AG04449 (cell line): ENCODE measurements at places on chromosomes 13 and 19.

DNA sequence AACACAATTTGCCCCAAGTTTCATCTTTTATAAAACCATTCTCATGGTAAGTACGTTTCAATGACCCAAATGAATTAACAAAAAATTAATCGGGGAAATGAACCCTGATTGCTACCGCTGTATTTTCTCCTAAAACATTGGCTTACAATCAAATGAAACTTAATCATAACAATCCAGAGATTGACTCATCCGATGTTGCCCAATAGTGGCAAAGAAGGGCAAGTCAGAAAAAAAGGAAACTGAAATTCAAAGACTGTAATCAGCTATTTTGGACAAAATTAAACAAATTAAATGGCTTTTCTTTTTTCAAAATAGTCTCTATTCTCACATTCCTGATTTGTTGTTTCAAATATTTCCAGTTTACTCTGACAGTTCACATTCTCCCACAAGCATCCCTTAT is 3.9 kb upstream of the ACOD1 start:
- no peak for DNase-seq

- no peak for DNase-seq
Measured at GRCh38 chr13:112220925-112221324, 154.0 kb downstream of the SOX1 start.

DNA sequence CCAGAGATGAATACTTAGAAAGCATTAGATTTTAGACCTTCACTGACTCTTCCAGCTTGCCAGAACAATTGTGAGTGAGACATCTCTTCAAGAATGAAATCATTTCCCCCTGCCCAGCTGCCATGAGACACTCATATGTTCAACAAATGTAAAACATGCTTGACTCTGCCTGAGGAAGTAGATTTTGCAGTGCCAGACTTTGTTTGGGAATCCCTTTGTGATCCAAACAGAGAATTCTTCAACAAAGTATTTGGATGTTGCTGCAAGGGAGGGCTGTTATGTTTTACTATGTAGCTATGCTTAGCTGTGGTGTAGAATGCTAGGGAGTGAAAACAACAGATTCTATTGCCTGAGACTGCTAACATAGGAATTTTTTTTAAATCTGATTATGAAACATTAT is 416.4 kb downstream of the DCT start:
- DNase-seq = no peak

DNA sequence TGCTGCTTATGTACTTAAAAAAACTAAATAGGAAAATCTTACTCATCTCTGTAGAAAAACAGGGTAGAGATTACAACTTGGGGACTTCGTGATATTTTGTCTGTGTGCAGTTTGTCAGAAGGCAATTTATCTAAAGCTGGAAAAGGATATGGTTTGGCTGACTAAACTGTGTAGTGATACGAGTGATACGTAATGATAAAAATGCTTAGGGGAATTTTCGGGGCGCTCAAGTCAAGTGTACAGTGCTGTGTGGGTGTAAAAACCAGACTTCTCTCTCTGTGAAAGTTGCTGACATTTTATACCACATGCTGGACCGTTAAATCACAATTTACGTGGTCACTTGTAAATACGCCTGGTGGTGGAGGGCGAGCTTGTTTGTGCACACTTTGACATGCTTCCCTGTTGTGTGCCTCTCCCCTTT is 221.7 kb downstream of the KCNRG start:
- no peak for DNase-seq

DNA sequence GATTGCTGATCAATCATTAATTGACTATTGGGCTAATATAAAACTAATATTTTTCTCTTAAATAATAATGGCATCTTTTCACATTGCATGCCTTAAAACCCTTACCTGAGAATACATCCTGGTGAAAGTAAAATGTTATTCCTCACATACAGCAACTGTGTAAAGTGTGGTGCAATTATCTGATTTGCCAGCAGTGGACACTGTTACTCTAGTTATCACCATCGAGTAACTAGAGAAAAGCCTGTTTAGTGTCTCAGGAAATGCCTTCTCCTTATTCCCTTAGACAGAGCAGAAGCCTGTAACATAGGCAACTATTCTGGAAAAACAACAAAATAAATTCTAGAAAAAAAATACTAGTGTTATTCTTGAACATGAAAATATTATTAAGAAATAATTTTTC is 459.8 kb downstream of the FGF14 start:
- DNase-seq = no peak

DNA sequence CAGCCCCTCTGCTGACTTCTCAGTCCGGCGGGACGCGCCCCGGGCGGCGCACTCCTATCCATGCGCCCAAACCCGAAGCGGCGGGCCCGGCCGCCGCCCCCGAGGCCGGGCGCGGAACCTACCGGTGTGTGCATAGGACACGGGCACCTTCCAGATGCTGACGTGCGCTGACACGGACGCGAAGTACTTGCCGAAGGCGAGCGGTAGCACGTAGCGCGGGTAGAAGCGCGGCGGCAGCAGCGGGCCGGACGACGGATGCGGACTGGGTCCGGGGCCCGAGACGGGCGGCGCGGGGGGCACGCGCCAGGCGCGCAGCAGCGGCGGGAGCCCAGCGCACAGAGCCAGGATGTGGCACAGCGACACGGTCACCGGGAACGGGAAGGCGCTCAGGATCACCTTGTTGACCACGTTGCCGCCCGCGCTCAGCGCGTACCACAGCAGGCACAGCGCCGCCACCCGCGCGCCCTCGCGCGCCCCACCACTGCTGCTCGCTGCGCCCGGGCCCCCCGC is 338 bp downstream of the SLC35E1 start:
- DNase-seq = no peak

- no peak for DNase-seq
Measured at GRCh38 chr13:30712536-30713532, 22.5 kb upstream of the ALOX5AP start.

- no peak for DNase-seq
Measured at GRCh38 chr13:112194579-112194978, 127.6 kb downstream of the SOX1 start.

DNA sequence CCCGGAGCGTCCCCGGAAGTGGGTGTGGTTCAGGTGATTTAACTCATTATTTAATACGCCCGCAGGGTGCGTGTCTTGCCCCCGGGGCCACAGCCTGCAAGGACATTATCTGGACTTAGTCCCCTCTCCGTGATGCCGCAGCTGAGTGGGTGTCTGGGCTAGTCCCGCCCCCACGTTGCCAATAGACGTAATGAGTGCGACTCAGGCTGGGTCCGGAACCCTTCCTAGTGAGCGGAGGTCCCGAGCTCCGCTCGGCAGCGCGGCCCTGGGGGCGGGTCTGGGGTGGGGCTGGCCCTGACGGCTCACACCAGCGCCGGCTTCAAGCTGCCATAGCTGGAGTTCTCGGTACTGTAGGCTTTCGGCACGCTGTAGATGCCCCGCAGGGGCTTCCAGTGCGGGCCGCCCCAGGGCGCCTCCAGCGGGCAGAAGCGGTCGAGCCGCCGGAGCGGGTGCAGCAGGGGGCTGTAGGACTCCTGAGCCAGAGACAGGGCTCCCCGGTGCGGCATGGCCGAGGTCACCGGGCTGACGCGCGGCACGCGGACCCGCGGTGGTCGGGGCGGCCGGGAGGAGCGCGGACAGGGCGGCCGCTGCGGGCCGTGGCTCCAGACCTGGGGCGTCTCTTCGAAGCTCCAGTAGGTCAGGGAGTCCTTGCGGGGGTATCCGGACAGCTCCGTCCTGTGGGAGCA is 918 bp upstream of the LHB start:
- DNase-seq = no peak
